ENCODE measurements at places on chromosomes 6 and 20.

DNA sequence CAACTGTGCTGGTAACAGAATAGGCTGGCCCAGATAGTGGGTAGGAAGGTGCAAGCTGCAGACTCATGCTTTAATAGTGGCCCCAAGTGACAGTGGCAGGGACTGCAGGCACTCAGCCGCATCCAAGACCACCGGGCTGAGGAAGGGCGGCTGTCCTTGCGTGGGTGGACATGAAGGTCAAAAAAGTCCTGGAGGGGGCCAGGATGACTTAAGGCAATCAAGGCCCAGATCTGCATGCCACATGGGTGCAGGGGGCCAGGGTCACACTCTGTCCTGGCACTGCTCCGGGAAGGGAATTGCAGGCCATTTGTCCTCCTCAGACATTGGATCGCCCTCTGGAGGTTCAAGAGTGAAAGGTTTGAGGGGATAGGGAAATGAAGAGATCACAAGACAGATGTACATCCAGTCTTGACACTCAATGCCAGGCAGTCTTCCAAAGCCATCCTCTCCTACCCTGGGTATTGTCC is 10.4 kb upstream of the VNN2 start:
- DNase-seq = no peak

DNA sequence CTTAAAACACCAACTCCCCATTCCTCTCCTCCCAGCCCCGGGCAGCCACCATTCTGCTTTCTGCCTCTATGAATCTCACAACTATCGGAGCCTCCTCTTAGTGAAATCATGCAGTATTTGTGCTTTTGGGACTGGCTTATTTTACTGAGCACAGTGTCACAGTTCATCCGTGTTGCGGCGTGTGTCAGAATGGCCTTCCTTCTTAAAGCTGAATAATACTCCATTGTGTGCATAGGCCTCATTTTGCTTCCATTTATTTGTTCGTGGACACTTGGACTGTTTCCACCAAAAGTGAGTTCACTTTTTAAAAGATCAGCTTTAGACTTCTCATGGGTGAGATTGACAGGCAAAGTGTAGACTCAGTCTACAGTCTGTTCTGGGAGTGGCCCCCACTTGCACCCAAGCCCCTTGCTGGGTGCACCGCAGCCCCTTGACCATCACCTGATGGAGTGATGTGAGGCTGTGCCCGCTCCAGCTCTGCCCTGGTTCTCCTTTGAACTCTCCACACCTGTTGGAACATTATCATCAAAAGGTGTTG is 12.6 kb downstream of the DUSP22 start:
- no peak for DNase-seq

DNA sequence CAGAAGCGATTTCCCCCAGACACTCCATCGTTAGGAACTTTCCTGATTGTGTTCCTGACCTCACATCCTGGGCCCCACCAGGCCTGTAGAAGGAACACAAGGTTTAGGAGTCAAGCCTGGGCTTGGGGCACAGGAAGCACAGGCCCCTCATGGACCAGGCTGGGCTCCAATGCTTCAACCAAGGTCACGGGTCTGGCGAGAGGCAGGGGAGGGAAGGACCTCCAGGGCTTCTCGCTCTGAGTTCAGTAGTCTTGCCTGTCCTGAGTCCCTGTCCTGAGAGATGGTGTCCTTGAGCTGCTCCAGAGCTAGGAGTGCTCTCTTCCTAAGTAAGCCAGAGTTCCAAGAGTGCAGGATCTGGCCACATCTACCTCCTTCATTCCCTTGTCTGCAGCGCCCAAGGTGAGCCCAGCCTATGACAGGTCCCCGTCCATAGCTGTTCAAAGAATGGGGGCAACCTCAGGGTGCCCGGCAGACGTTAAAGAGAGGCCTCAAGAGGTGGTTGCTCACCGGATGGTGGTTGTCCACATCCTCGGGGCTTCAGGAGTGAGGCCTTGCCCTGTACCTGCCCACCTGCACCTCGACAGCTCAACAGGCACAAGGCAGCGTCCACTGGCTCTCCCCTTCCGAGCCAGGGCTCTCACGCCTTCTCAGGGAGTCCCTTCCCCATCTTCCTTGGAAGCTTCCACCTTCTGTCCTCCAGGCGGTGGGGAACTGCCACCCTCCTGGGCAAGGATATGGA is 1.6 kb upstream of the TUBB1 start:
- no peak for DNase-seq

DNA sequence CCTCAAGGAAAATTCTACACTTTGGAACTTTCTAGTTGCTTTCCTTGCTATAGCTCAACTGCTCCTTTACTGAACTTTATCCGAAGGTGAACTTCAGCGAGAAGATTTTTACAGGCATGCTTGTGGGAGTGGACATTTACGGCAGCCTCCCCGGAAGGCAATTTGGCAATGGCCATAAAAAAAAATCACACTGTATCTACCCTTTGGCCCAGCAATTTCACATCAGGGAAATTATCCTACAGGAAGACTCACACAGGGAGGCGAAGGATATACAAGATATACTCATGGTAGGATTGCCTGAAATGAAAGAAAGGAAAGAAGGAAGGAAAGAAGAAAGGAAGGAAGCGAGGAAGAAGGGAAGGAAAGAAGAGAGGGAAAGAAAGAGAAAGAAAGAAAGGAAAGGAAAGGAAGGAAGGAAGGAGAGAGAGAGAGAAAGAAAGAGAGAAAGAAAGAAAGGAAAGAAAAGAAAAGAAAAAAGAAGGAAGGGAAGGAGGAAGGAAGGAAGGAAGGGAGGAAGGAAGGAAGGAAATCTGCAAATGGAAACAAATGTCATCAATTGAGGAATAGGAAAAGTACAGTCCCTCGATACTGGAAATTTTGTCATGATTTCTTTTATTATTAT is 25.7 kb downstream of the OVOL2 start:
- no peak for DNase-seq

- DNase-seq = no peak
These were observed 443.7 kb downstream of the GJA1 start for GRCh38 chr6:121879149-121879548.

- no peak for DNase-seq
These were observed 627.2 kb downstream of the BCKDHB start for GRCh38 chr6:80733641-80734040.

DNA sequence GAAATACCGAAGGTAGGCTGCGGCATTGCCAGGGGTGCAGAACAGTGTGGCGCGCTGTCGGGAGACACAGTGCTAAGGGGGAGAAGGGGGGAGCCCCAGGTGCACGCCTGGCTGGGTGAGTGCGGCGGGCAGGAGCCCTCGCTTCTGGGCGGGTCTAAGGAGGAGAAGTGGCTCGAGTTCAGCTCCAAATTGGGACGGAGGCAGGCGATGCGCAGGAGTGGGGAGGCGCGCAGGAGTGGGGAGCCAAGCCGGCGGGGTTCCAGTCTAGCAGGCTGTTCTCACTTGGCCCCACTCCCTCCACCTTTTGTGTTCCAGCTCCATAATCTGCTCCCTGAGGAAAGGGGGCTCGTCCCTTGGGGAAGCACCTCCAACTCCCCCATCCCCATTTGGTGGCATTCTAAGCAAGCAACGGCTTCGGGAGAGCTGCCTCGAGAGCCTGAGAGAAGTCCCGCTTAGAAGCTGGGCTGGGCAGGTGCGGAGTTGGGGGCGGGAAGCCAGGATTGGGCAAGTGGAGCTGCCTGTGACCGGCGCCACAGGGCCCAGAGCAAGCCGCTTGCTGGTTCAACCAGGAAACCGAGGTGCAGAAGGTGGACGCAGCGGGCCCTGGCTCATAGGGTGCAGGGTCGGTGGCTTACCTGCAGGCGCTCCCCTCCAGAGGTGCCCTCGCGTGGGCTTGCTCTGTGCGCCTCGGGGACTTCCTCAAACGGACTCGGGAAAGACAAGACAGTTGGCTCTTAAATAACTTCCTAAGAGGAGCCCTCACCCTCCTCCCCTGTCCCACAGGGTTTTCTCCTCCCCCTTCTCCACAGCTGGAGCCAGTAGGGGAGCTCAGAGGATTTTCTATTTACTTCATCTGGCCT is at the start of gene F13A1:
Gene F13A1, minus strand, starts transcription at position 711 of the 860 bp plus-strand sequence. CDS start 1,998 bp downstream, outside the sequence.
- no peak for DNase-seq

All from activated CD4-positive, alpha-beta T cell treated with anti-CD3 and anti-CD28 coated beads for 4 hours (primary cell).